Forelimb muscle (tissue), 1 donor: ENCODE measurements at places on chromosomes 12 and 14.

DNA sequence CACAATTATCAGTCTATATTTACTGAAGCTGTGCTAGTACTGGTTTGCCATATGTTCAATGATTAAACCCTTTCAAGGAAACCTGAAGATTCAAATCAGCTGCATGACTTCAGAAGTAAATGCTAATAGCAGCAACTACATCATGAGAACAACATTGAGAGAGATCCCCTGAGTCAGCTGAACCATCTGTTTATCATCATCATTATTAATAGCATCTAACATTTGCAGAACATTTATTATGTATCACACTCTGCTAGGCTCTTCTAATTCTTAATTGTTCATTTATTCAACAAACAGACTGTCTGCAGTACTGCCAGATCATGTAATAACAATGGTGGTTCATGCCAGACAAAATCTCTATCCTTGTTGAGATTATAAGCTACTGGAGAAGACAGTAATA lies 157.4 kb downstream of the KLHL28 start:
- peak; percentile 38 for DNase-seq

DNA sequence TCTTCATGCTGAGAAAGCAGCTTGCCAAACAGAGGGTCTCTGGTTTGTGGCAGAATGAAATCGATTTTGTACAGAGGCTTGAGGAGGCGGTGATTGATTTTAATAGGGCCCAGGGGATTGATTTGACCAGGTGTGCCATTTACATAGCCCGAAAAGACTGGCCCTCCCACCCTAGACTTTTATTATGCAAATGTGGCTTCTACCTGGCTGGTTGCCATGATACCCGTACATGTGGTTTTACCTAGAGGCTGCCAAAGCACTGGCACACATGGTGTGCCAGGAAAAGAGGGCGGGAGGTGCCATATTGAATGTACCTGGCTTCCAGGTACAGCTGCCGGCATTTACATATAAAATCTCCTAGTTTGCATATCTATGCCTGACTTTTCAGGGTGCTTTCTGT lies 18.0 kb upstream of the GUCY2C start:
- no peak for DNase-seq

- no peak for DNase-seq
These were observed 15.8 kb downstream of the VDR start for GRCh38 chr12:47889040-47889439.

DNA sequence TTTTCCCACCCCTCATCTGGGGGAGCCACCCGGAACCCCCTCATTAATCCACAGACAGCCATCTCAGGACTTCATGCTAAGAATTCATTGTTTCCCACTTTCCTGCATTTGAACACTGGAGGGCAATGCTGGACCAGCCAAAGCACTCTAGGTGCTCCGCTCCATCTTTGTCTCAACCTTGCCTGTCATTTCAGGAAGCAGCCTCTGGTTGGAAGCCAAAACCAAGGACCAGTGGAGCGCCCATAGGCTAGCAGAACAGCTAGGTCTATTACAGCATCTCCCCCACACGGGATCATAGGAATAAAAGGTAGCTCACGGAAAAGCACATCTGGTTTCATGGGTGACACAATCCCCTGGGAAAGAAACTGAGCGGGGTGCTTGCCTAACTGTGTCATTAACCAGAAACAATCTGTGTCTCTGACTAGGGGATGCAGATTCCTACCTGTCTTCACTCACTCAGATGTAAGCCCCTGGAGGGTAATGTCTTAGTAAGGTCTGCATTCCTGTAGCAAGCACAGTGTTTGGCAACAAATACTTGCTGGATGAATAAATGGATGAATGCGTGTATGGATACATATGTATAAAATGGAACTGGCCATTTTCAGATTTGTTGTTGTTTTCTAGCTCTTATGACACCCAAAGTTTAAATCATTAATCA lies 197.0 kb downstream of the DAD1 start:
- no peak for DNase-seq

DNA sequence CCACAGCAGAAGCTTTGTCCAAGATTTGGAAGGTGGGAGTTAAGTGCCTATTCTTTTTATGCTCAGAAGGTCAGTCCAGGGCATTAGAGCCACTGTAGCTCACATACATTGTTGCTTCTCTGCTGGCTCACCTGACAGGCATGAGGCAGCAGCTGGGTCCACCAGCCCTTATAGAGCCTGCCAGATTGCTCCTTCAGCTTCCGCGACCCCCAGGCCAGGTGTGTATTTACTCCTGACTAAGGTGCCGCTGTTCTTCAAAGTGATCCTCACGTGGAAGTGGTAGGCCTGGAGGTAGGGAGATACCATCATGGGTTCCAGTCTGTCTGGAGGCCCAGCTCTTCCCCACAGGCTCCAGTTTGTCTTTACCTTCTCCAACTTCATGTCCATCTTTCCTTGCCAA lies 17.5 kb upstream of the CPM start:
- no peak for DNase-seq
